ENCODE measurements at places on chromosomes 4 and X.

GRCh38 chrX:108049649-108050048 lies 4.8 kb downstream of the VSIG1 start:
- no peak for DNase-seq

DNA sequence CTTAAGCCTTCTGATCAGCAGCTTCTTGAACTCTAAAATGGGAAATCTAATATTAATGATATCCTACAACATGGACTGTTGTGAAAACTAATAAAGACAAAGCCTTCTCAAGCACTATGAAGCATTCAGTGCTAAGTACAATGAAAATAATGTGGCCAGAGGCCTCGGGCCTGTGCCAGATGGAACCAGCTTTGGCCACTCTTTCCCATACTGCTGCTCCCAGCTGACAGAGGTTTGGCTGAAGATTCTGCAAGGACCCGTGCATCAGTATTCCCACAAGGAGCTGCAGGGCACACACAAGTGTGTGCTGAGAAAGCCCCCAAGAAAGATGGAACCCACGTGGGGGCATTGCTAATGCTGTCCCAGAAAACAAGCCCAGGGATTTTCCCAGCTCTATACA lies 60.5 kb upstream of the RPL34 start:
- DNase-seq = no peak

- no peak for DNase-seq
Measured at GRCh38 chr4:179750374-179750773, 2308.1 kb upstream of the AGA start.

GRCh38 chr4:155602351-155603140 lies 64.1 kb upstream of the GUCY1A1 start:
- DNase-seq = no peak

GRCh38 chr4:176601124-176601523 lies 191.6 kb downstream of the VEGFC start:
- DNase-seq = no peak

DNA sequence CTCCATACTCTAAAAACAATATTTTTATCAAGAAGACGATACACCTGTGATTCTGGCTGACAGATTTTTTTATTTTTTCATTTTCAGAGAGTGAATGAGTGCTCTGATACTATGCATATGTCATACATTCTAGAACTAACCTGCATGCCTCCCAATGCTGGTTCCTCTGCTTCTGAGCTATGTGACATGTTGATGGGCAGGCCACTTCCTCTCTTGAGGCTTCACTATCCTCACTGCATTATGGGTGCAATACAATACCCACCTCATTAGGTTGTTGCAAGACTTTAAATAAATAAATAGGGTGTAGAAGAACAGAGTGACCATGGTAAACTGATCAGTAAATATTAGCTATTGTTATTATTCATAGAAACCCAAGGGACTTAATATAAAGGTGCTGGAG lies 408.3 kb downstream of the HNRNPD start:
- no peak for DNase-seq

- no peak for DNase-seq
Measured at GRCh38 chrX:131728295-131729145, 184.6 kb downstream of the OR13H1 start.

GRCh38 chr4:99845179-99845578 lies 28.6 kb downstream of the DAPP1 start:
- no peak for DNase-seq

DNA sequence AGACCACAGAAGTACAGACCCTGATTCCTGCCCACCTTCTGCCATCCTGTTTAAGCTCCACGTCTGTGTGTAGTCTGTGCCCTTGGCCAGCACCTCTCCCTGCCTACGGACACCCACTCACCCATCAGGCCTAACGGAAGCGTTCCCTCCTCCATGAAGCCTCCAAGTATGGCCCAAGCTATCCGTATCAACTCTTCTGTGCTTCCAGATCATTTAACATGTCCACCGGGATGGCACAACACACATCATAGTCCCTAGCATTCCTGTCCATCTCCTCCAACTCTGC lies 11.7 kb downstream of the WDR1 start:
- DNase-seq = no peak

DNA sequence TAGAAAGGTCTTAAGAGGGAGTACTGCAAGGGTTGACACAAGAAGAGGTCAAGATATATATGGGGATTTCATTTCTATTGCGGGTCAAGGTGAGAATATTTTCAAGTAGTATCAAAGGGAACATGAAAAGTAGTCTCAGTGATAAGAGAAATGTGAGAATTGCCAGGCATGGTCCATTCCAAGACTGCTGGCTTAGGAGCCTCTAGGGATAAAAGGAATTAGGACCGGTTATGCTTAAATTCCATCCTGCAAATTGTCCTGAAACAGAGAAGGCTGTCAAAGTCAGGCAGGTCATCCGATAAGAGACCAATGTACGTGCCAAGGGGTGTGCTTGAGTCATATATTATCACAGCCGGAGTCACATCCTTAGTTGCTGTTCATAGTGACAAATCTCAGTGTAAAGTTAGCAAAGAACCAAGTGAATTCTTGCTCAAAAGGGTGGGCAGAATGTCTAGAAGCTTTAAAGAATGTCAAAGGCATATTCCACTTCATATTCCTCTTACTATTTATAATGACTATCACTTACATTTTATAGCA lies 133.6 kb downstream of the CBLL2 start:
- DNase-seq = no peak

DNA sequence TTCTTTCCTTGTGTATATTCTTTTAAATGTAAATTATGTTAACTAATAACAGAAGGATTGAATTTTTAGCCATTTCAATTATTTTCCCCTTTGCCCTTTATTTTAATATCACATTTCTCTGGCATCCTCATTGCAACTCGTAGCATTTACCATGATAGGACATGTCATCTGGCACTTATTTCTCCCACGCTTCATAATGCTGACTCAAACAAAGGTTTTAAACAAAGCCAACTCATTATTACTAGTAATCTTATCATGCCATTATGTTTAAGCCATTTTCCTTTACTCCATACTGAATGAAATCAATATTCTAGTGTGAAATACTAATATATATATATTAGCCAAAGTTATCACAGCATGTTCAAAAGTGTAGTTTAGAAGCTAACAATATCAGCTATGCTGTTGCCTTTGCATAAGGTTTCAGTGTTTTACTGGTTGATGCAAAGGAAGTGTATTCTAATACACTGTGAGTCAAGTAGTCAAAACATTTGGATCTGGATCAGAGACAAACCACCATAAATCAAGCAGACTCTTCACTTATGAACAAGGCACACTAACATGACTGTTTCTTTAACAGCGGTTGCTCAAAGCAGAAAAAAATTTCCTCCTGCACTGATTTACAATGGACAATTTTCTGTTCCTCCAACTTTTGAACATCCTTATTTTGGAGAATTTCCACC lies 281.6 kb downstream of the SLC7A11 start:
- DNase-seq = no peak

Measured in stimulated activated CD4-positive, alpha-beta T cell treated with anti-CD3 and anti-CD28 coated beads, Interleukin-1b, Interleukin-23, amount 100 ng/mL, for 1 hour (primary cell).